ENCODE measurements at places on chromosomes 2 and 18. TPM values are rescaled to one million over a fixed set of nuclear protein-coding genes. Genes with fewer than 3 reads are reported as not detected.

DNA sequence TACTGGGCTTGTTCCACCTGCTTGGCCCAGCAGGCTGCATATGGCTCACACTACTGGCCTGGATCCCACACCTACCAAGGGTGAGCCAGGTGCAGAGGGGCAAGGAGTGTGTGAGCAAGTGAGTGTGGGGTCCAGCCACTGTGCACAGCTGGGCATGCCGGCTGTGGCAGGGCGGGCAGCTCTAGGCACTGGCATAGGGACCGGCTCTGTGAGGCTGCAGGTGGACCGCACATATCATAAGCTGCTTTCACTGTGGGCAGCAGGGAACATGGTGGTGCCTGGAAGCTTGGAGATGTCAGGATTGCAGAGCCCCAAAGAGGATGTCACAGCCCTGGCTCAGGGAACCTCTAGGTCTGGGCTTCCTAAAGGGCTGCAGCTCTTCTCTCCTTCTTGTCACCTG, 154.3 kb downstream of the THSD7B start:
- DNase-seq, result no peak
- H3K27ac ChIP-seq, result no peak overlapping the region
- no peaks in the 10 kb centered on the region for H3K27me3 ChIP-seq
- H3K4me1 ChIP-seq, result no peaks in the 10 kb centered on the region
- no peak overlapping the region for H3K4me3 ChIP-seq
- no peaks in the 10 kb centered on the region for H3K36me3 ChIP-seq

DNA sequence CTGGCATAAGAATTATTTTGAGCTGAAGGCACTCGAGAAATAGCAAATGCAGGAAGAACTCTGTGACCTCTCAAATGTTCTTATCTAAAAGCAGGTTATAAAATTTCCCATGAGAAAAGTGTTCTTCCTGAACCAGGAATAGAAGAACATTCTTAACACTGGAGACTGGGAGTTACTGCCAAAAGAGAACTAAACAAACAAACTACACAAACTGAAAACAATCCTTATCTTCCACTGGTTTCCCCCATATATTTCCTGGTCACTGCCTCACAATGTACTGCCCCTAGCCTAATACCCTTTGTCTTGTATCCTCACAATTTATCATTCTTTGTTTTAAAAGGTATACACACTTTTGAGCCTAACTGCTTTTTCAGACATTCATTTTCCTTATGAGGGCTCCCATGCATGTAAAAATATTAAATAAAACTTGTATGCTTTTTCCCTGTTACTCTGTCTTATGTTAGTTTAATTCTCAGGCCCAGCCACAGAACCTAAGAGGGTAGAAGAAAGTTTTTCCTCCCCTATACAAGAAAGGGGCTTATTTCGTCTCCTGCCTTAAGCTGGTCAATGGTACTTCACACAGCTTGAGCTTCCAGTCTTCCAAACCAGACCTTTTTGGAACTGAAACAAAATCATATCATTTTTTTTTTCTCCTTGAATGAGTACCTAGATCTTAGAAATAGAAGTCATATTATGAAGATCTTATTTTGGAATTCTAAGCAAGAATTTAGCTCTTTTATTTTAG, 110.6 kb downstream of the MSTN start:
- DNase-seq, result no peak
- H3K4me1 ChIP-seq, result no peaks in the 10 kb centered on the region
- no peaks in the 10 kb centered on the region for H3K27me3 ChIP-seq
- H3K27ac ChIP-seq, result no peak overlapping the region

- H3K4me3 ChIP-seq, result no peak overlapping the region
- no peaks in the 10 kb centered on the region for H3K36me3 ChIP-seq
- DNase-seq, result no peak
- H3K4me1 ChIP-seq, result peaks cover 25% of the 10 kb centered on the region
Measured at GRCh38 chr18:62797329-62797728, 82.0 kb downstream of the PHLPP1 start.

DNA sequence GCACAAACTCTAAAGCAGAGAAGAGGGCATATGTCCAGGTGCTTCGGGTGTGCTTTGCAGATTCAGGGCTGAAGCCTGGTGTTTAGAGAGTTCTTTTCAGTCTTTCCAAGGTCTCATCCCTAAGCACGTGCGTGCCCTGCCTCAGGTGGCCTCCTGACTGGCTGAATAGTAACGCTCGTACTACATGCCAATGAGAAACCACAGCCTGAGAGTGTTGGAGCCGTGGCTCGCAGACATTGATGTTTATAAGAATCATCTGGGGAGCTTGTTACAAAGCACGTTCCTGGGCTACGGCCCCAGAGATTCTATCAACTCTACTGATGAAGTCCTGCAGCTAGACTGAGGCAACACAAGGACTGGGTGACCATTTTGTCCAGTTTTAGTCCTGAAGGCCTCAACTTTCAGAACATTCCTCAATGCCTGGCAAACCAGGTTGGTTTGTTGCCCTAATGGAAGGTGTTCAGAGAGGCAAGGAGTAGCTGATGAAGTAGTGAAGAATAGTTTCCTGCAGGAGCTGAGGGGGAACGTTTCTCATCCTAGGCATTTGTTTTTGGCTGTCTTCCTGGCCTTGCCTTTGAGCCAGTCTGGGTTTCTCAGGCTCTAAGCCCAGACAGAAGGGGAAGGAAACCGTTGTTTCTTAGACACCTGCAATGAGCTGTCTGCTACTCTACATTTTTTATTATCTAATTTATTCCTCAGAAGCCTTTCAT, 31.5 kb upstream of the HAAO start:
- no peak overlapping the region for H3K4me3 ChIP-seq
- no peaks in the 10 kb centered on the region for H3K27me3 ChIP-seq
- no peak for DNase-seq

DNA sequence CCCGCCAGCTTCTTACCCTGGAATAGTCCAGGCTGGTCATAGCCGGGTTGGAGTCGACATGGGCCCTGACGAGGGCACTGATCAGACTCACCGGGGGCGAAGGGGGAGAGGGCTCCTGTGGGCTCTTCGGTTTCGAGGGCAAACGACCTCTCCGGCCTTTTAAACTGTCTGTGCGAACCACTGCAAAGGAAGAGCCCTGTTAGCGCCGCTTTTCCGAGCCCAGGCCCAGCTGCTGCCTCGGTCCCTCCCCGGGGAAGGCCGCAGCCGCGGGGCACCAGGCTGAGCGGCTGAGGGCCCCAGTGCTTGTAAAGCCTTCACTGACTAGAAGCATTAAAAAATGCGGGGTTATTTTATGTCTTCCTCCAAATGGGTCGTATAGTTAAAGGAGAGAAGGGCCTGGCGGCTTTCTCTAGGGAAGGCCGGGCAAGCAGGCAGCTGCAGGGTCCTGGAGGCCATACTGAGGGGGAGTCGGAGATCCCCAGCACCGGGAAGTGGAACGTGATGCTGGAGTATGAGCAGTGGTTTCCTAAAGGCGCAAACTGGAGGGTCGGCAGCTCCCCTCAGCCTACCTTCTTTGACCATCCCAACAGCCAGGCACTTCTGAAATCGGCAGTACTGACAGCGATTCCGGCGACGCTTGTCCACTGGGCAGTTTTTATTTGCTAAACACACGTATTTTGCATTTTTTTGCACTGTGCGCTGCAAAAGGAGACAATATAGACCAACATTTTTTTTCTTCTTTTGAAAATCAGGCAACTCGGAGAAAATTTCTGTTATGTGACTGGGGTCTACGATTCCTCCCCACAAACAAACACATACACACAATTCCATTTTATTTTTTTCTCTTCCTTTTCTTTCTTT, 4.5 kb downstream of the NR4A2 start:
- no peaks in the 10 kb centered on the region for H3K36me3 ChIP-seq
- H3K27me3 ChIP-seq, result no peaks in the 10 kb centered on the region
- no peaks in the 10 kb centered on the region for H3K4me1 ChIP-seq
- H3K4me3 ChIP-seq, result no peak overlapping the region
- no peak for DNase-seq

DNA sequence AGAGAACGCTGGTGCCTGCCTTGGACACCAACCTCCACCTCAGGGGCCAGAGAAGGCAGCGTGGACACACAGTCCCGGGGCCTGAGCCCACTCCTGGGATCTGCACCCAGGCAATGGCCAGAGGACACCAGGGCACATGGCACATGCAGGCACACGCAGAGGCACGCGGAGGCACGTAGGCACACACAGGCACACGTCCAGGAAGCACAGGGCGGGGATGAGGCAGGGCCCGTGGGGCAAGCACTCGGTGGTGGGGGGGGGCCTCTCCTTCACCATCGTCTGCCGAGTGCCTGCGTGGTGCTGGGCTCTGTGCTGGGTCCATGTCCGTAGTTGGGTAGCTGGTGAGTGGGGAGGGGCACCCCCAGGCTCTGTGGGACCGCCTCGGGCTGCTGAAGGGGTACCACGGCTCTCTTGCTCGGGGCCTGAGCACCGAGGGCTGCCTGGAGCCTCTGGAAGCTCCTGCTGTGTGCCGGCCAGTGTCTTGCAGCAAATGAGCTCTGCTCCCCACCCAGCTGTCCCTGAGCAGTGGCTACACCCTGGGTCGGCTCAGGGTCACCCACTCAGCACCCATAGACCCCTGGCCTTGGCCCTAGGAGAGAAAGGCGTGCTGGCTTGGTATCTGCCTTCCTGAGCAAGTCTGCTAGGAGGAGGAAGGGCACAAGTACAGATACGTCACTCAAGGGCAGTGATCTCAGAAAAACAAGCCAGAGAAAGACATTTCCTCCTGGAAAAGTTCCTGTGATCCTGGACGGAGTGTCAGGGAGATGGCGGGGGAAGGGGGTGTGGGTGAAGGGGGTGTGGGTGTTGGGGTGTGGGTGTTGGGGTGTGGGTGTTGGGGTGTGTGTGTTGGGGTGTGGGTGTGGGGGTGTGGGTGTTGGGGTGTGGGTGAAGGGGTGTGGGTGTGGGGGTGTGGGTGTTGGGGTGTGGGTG, 26.4 kb downstream of the RTP5 start:
- no peak overlapping the region for H3K4me3 ChIP-seq
- no peaks in the 10 kb centered on the region for H3K4me1 ChIP-seq
- no peaks in the 10 kb centered on the region for H3K36me3 ChIP-seq
- no peaks in the 10 kb centered on the region for H3K27me3 ChIP-seq
- no peak overlapping the region for H3K27ac ChIP-seq
- peak; percentile 64 for DNase-seq

DNA sequence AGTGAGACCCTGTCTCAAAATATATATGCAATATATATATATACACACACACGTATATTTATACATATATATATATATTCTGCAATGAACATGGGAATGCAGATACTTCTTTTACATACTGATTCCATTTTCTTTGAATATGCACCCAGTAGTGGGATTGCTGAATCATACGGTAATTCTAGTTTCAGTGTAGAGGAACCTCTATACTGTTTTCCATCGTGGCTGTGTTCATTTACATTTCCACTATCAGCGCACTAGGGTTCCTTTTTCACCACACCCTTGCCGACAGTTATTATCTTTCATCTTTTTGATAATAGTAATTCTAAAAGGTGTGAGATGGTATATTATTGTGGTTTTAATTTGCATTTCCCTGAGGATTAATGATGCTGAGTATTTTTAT, 52.3 kb upstream of the SLC39A10 start:
- DNase-seq, result no peak
- H3K4me3 ChIP-seq, result no peak overlapping the region
- no peaks in the 10 kb centered on the region for H3K27me3 ChIP-seq
- H3K27ac ChIP-seq, result no peak overlapping the region

DYSF gene
- 46.4 TPM for total RNA-seq

SLC4A1AP gene
- 7.7 TPM for total RNA-seq

AFF3 gene
- total RNA-seq, result 7.3 TPM

Measured in right lobe of liver (tissue), 6 donors.